ENCODE measurements at places on chromosomes 3 and 15.
A peak's percentile ranks its signal among the peaks of the same experiment; 100 is the strongest.

DNA sequence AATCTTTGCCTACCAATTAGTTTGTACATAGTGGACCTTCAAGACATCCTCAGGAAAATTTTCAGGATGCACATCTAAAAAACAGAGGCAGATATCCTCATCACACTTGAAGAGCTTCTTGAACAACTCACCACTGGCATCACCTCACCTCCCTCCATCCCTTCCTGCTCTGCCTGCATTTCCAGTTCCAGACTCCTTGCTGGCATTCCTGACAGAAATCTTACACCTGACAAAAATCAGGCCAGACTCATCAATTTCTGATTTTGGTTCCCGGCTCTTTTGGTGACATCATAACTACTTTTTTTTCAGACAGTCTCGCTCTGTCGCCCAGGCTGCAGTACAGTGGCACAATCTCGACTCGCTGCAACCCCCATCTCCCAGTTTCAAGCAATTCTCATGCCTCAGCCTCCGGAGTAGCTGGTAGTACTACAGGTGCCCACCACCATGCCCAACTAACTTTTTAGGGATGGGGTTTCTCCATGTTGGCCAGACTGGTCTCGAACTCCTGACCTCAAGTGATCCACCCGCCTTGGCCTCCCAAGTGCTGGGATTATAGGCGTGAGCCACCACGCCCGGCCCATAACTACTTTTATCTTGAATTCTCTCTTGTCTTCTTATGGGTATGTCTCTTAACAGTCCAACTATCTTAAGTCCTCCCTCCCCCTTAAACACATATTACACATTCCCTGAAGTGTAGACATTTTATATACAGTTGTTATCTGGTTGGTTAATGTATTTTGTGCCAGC lies 216.6 kb upstream of the IL12A start:
- no peak for DNase-seq

DNA sequence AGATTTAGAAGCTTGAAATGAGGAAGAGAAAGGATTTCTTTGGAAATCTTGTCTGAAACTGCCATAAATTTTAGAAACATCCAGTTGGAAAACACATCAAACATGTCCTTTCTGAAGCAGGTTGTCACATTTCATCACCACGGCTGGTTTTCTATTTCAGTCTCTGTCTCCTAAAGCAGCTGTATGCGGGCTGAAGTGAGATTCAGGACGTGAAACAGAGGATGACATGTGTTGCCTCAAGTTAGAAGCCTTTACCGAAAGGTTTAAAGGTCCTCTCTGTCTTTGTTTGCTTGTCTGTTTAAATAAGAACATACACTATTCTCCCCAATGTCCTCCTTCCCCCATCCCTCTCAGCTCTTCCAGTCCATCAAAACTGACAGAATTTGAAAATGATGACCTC lies 141.9 kb downstream of the SQOR start:
- DNase-seq, result no peak

DNA sequence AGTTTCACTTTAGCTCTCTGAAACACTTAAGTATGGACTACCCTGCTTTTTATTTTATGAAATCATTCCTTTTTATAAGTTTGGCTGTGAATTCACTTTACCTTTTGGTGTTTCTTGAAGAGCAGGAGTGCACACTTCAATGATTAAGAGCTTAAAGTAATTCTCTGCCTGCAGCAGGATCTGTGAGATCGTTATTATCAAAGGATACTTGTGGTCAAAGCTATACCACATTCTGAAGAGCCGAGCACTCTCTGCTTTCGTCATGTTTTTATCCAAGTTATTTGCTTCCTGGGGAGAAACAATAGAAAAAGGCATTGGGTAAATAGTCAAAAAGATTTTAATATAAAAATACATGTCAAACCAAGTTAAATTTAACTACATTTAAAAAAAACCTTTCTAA lies 243.7 kb downstream of the CHST2 start:
- DNase-seq, result peak; percentile 4

DNA sequence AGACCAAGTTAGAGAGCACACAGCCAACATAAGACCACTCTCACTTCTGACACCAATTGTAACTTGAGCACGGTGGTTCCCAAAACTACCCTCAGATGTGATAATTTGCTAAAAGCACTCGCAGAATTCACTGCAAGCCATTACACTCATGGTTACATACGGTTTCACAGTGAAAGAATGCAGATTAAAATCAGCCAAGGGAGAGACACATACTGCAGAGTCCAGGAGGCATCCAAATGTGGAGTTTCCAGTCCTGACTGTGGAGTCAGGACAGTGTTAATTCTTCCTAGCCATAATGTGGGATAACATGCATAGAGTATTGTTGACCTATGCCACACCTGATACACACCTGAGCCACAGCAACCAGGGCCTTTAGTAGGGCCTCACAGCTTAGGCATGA lies 956.4 kb downstream of the NTRK3 start:
- DNase-seq, result no peak

DNA sequence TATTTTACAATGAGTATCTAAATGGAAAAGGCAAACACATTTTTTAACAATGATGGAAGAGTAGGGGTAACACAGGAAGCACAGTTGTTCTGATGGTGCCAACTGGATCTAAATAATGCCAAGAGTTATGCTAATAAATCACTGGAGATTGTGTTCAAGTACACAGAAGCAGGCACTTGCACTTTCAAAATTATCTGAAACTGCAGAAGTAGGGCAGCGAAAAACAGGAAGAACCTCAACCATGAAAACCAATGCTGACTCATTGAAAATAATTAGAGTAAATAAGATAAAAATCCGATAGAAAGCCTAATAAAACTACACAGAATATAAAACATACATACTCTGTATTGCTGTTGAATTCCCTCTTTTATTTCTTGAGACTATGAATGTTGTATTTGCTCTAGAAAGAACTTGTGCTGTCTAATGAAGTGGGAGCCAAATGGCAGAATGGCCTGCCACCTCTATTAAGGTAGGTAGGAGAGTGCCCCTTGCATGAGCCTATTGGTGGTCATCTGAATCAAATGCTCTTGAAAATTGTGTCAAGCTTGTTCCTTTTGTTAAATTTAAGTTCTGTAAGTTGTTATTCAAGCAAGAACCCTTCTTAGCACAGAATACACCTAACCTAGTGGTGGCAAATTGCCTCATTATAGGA lies 93.7 kb downstream of the ABI3BP start:
- DNase-seq, result no peak

DNA sequence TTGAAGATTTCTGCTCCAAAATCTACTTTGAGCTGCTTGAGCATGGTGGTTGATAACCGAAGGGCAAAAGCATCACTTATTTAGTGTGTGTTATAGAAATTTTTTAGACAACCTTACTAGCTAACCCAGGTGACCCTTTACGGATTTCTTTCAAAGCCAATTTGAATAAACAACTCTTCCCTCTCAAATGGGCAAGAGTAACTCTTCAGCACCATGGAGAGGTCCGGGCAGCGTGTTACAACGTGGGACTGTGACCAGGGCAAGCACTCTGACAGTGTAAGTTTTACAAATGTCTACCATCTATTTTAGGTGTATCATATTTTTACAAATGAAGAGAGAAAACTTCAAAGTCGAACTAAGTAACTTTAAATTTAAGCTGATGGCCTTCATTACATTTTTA lies 471.8 kb downstream of the MFSD1 start:
- peak; percentile 26 for DNase-seq

GRCh38 chr3:122754929-122755328 lies 38.7 kb downstream of the HSPBAP1 start:
- DNase-seq, result no peak

- no peak for DNase-seq
Observed at GRCh38 chr15:36529296-36530011, 50.0 kb upstream of the CDIN1 start.

- peak; percentile 11 for DNase-seq
Observed at GRCh38 chr3:197942956-197943556, 6.9 kb upstream of the RPL35A start.

DNA sequence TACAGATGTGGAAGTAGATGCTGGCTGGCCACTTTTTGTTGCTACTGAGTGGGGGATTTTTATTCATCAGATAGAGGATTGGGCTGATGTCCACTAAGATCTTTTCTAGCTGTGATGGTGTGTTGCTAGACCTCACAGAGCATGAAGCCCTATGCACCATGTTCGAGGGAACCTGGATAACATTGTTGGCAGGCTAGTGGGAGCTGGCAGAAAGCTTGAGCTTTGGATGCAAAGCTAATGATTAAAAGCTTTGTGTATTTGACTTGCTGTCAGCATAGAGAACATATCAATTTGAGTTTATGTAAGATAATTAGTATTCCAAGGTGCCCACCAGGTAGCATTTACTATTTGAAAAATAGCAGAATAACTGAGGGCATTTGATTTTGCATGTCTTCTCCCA lies 59.1 kb downstream of the ST6GAL1 start:
- no peak for DNase-seq

GRCh38 chr15:90801803-90802202 lies 66.6 kb upstream of the FURIN start:
- DNase-seq, result no peak

GRCh38 chr3:127207727-127208482 lies 15.0 kb downstream of the PRR23E start:
- DNase-seq, result no peak

GRCh38 chr15:67550522-67550921 lies 8.0 kb downstream of the MAP2K5 start:
- DNase-seq, result no peak

DNA sequence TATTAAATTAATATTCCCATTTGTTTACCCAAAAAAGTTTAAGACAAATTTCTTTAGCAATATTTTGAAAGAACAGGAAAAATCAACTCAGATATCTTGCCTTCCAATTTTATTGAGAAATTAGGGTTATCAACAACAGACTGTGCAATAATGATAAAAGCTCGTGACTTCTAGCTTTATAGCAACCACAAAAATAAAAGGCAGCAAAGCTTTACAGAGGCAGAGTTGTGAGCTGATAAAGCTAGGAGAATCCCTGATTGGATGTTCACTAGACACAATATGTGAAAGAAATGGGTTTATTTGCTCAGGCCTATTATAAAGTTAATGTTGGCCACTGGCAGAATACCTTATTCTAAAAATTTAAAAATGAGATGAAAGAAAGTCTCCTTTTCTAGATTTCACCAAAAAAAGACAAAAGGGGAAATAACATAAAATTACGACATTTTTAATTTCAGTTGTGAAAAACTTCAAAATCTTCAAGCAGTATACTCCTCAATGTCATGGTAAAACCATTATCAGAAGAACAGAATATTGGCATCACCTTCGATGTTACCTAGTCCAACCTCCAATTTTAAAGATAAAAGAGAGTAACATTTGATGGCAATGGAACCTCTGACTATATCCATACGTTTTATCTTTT lies 2.8 kb downstream of the VPS13C start:
- no peak for DNase-seq

GRCh38 chr15:66780973-66781718 lies 79.1 kb downstream of the SMAD6 start:
- no peak for DNase-seq

DNA sequence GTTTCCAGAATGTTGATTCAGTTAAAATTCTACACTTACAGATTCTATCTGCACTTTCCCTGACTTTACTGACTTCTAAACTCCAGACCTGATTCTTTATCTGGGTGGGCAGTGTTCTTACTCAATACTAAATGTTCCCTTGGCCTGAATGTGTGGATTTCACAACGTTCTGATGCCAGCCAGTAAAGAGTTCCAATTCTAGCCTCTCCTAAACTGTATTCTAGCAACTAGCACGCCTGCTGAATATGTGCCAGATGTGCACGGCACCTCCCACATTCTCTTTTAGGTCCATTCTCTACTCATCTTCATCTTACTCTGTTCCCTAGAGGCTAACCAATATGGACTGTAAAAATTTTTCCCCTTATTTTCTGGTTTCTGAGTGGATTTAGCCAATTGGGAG lies 479.5 kb upstream of the AGTR1 start:
- no peak for DNase-seq

DNA sequence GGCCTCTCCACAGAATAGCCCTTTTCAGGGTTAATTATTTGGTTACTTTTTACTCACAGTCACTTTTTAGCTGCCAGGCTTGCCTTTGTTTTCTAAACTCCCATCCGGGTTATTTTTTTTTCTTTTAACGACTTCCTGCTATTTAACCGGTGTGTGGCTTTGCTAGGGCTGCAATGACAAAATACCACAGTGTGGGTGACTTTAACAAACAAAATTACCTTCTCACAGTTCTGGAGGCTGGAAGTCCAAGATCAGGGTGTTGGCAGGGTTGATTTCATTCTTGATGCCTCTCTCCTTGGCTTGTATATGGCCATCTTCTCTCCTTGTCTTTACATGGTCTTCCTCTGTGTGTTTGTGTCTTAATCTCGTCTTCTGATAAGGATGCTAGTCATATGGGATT lies 91.5 kb downstream of the IL1RAP start:
- DNase-seq, result no peak

GRCh38 chr3:31170932-31171670 lies 276.6 kb upstream of the GADL1 start:
- DNase-seq, result peak; percentile 88

DNA sequence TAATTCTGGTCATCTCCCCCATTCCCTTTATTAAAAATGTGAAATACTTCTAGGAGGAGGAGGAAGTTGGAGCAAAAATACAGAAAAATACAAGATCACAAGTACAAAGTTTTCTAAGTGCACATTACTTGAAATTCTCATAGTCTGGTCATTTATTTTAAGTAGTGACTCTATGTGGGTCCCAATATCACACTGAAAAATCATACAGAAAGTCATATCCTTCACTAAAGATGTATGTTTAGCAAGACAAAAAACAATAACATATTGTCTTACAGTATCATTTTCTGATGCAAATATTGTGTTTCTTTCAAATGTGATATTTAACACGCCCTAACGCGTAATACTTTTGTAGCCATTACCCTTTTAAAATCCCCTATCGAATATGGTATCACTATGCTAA lies 2.5 kb downstream of the ALDH1A2 start:
- DNase-seq, result no peak

GRCh38 chr3:111069974-111070771 lies 1.4 kb upstream of the NECTIN3 start:
- no peak for DNase-seq

- DNase-seq, result no peak
Observed at GRCh38 chr3:32009957-32010356, 28.4 kb downstream of the ZNF860 start.

- no peak for DNase-seq
Observed at GRCh38 chr3:5276934-5277333, 89.4 kb downstream of the EDEM1 start.

DNA sequence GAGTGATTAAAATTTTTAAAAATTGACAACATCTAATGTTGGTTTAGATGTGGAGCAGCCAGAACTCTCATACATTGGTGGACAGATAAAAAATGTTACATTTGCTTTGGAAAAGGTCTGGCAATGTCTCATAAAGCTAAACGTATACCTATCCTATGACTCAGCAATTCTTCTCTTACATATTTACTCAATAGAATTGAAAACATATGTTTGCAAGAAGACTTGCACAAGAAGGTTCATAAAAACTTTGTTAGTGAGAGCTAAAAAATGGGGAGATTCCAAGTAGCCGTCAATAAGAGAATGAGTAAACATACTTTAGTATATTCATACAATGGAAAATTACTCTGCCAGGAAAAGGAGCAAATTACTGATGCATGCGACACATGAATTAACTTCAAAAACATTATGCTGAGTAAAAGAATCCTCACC lies 30.0 kb downstream of the MASP1 start:
- peak; percentile 91 for DNase-seq
